ENCODE measurements at places on chromosomes 6 and 20.

DNA sequence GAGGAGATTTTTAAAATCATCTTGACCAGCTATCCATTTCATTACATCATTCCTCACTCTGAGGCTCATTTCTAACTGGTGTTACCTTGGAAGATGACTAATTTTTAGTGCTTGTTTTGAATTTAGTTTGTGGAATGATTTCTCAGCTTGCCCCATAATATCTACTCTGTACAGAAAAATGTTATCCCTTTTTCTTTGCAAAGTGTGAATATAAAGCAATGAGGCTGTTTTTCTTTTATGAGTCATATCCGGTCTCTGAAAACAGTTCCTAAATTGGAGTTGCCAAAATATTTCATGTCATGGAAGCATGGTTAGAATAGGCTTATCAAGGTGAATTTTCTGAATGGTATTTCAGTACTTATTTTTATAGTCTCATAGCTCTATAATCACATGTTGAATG lies 43.8 kb downstream of the FUT9 start:
- no peak for DNase-seq

DNA sequence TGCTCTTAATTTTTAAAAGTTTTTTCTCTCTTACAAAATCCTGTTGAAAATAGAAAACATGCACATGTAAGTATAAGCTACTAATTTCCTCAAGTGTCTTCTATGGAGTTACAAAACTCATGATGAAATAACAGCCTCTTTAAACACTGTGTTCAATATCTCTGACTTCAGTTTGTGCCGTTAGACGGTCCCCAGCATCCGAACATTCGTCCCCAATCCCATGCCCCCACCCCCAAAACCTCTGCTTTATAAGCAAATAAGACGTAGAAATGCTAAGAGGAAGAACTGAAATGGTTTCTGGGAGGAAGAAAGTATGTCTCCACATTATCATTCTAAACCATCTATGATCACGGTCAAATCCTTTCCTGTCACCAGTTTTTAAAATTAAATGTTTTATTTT lies 31.7 kb upstream of the MYB start:
- DNase-seq = no peak

DNA sequence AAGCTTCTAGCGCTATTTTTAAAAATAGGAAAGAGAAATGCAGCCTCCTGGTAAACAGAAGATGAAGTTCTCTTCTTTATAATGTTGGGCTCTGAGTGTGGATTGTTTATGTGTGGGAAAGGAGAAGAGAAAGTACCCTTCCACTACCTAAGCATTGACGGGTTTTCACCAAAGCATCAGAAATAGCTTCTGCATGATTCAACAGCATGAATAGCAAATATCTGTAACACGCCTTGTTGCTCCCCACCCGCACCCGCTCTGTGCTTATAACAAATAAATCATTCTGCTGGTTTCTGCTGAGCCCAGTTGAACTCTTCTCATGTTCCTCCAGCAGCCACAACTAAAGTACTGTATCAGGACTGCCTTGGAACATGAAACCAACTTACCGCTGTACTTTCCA lies 20.7 kb downstream of the TXLNB start:
- no peak for DNase-seq

GRCh38 chr6:52549428-52549827 lies 27.4 kb downstream of the TRAM2 start:
- no peak for DNase-seq

Measured in iPS-NIHi11 (cell line).